ENCODE measurements at places on chromosomes 12 and 14.

- DNase-seq: no peak
Measured at GRCh38 chr12:14952299-14952921, 9.0 kb downstream of the ARHGDIB start.

GRCh38 chr14:26330982-26331381 lies 266.9 kb downstream of the NOVA1 start:
- DNase-seq: no peak

DNA sequence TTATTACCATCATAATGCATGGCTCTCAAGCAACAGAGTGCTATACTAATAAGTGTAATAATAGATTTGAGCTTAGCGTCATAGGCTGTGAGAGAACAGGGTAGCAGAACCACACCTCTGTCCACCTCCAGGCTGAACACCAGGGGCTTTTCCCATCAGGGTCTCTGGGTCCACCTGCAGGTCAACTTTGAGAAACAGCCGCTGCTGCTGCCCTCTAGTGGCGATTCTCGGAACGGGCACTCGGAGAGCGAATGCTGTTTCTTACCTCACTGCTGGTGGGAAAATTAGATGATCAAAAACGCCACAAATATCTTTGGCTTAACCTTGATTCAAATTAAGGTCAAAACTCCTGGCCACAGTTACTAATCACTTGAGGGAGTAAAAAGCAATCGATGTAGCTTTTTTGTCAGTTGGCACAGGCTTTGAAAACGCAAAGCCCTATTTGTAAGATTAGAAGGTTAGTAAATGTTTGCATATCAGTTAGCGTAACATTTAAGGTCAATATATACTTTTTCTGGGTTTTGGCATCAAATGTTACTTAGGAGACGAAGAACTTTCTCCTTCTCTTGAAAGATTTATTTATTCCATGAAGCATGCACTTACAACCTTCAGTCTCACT lies 127.9 kb upstream of the TMEM132D start:
- peak; percentile 69 for DNase-seq

DNA sequence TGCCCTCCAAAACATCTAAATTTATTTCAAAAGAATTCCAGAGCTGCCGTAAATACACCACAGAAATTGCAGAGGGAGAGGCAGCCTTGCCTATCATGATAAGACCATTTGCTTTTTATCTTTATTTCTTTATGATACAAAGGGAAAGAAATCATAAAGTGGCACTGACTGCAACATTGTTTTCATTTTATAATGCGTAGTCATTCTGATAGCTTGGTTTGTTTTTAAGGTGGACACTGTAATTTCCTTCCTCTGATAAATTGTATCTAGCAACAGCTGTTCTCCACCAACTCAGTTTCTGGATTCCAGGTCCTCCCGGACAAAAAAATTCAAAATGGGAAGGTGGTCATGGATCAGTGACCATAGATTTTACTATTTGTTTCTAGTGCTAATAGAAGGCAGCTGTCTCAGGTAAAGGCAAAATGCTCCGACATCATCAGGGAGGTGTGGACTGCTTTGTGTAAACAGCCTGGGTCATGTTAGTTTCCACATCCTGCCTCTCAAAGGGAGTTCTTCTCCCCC lies 623 bp upstream of the TSPAN8 start:
- no peak for DNase-seq

DNA sequence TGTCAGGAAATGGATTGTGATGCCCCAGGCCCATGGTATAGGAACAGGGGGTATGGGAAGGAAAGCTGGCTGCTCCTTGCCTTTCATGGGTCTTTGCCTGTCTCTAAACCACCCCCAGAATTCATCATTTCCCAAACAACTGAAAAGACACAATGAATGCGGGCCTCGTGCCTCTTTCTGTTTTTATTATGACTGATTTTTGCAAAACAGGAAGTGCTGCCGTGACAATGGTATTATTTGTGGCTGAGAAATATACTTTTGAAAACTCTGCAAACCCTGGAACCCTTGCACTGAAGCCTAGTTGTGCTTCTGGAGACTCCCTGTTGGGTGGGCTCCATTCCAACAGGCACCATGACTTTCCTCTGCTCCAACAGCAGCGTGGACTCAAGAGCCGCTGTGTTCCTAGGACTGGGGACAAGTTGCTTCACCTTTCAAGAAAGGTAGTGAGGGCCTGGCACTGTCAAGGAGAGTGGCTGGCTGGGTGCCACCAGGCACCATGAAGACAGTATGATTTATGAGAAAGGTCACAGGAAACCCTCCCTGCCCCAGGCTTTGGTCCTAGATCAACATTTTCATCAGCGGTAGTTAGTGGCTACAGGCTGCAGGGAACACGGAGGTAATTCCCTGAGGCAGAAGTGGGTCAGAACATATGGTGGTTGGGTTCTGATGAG lies 4.8 kb upstream of the DGLUCY start:
- DNase-seq: no peak

DNA sequence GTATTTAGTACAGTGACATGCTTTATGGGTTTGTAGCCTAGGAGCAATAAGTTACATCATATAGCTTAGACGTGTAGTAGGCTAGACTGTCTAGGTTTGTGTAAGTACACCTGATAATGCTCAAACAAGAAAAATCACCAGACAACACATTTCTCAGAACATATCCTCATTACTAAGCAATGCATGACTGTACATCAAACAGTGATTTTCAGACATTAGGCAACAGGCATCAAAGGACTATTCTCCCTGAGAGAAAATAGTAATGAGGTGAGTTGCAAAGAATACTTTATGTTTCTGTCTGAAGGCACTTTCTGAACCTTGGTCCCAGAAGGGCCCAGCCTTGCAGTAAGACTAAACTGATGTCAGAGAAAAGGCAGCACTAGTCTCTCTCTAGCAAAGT lies 48.4 kb upstream of the SYT10 start:
- DNase-seq: no peak

DNA sequence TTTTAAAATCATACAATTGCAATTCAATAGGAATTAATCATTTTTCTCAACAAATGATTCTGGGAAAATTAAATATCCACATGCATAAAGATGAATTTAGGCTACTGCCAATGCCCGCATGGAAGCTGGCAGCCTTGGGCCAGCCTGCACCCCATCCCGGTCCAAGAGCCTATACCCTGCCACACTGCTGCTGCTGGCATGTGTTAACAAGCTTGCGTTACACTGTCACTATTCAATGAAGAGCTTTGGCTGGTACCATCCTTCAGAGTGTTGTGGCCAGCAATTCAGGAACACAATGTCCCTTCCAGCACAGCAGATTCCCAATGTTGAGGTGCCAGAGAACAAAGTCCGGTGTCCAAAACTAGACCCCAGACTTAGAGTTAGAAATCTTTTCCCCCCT lies 13.6 kb upstream of the TAS2R14 start:
- DNase-seq: no peak

DNA sequence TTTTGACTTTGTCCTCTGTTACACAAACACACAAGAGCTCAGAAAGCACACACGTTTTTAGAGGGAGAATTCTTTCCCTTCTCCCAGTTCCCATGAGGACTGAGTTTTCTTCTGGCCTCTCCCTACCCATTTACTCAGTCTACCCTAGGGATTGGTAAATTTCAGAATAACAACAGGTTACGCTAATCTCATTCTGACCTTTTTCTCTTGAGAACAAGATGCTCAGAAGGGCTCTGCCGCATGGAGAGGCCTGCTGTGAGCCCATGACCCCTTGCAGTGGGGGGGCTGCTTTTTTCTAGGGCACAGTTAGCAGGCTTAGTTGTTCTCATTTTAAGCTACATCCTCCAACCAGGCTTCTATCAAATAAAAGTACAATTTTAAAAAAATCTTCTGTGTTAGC lies 69.5 kb downstream of the GPR135 start:
- no peak for DNase-seq

DNA sequence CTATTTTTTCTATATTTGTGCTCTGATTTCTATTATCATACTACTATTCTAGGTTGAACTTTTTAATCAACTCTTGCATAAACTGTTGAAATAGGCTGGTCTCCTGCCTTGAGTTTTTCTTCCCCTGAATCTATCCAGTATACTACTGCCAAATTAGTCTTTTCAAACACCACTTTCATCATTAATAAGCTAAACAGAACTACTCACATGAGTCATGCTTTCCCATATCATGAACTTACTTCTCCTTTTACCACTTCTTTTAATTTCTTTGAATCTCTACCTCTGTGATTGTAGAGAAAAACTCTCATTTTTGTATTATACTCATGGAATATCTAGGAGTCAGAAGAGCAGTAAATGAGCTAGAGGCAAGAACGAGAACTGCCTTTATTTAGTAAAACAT lies 340.3 kb upstream of the PDE3A start:
- DNase-seq: no peak

DNA sequence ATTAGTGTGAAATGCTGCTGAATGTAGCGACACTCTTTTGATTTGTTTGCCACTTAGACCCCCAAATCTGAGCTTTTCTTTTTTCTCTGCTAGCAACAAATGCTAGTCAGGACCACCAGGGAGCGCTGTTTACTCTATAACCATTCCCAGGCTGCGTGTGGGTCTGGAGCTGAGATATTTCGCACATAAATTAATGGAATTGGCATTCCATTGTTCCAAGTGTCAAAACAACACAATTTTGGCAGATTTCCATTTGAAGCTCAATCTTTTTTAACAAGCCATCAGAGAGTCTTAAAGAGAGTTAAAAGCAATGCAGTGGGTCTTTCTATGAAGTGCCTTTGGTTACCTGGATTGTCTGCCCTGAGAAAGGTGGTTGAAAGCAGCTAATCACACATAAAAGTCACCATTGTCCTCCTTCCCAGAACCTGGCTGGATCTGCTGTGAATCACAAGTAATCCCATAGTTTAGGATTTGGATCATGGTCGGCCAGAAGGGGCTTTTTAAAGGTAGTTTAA lies 7.4 kb upstream of the TMEM132C start:
- peak; percentile 5 for DNase-seq

GRCh38 chr12:32997471-32997870 lies 100.9 kb upstream of the PKP2 start:
- no peak for DNase-seq

- no peak for DNase-seq
Measured at GRCh38 chr12:10094646-10095395, 4.0 kb downstream of the CLEC1A start.

DNA sequence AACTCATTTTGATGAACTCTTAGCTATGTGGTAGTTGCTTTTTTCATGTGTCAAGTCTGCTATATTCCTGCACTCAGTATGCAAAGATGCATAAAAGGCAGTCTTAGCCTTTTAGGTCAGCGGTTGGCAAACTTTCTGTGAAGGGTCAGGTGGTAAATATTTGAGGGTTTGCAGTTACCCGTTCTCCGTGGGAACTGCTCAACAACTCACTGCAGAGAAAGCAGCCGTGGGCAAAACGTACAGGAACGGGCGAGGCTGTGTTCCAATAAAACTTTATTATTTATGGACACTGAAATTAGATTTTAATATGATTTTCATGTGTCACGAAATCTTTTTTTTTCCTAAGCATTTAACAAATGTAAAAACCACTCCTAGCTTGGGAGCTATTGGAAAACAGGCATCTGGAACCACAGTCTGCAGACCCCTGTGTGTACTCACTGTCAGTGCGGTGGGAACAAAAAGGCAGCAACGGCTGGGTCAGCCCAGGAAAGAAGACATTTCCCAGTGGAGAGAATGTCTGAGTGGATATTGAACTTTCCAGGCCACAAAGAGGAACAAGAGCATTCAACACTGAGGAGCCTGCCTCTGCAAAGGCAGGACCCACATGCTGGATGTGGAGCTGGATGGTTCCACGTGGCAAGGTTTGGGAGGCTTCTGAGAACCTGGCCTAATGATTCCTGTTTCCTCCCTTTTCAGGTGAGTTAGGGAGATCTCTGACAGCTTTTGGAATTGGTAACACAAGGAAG lies 3.5 kb upstream of the ACACB start:
- no peak for DNase-seq

GRCh38 chr12:121190523-121191031 lies 19.4 kb upstream of the P2RX4 start:
- no peak for DNase-seq
